ENCODE measurements at places on chromosomes 7 and 10. TPM values are rescaled to one million over a fixed set of nuclear protein-coding genes. Genes with fewer than 3 reads are reported as not detected.

DNA sequence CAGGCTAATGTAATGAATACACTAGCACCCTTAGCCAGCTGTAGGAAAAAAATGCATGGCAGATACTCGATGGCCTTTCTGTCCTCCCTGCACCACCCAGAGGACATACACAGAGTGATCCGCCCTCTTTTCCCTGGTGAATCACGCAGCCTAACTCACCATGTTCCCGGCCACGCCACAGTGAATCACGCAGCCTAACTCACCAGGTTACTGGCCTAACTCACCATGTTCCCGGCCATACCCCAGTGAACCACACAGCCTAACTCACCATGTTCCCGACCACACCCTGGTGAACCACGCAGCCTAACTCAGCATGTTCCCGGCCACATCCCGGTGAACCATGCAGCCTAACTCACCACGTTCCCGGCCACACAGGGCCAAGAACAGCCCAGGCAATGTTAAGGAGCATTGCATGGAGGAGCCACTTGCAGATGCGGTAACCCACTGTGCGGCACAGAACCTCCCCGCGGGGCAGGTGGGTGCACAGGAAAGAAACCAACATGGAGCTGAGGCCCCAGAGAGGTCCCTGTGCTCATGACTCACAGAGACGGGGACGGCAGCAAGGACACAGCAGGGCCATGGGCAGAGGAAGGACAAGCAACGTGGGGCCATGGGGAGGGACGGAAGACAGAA, 508.5 kb downstream of the DNAJB6 start:
- H3K36me3 ChIP-seq: no peaks in the 10 kb centered on the region
- H3K27me3 ChIP-seq: no peaks in the 10 kb centered on the region
- H3K27ac ChIP-seq: no peak overlapping the region
- no peaks in the 10 kb centered on the region for H3K4me1 ChIP-seq

DNA sequence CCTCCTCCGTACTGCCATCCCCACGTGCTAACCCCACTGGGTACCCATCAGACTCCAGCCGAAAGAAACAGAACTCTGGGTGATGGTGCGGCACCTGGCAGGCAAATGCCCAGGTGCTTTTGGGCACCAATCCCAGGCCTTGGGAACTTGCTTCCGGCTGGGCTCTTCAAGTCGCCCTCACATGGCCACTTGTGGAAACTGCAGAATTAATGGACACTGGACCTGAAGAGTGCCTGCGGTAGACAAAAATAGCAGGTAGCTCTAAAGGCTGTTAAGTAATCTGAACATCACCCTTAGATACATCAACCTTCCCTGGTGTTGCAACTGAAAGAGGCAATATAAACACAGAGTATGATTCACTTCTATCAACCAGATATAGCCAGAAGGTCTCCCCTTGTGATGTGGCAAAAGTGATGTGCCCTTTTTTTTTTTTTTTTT, 644.4 kb downstream of the GRM8 start:
- no peaks in the 10 kb centered on the region for H3K36me3 ChIP-seq
- no peak overlapping the region for H3K27ac ChIP-seq
- H3K27me3 ChIP-seq: no peaks in the 10 kb centered on the region
- H3K4me1 ChIP-seq: no peaks in the 10 kb centered on the region
- peak; percentile 47 for DNase-seq
- H3K4me3 ChIP-seq: no peak overlapping the region

- H3K4me3 ChIP-seq: no peak overlapping the region
- DNase-seq: peak; percentile 67
- no peak overlapping the region for H3K27ac ChIP-seq
- no peaks in the 10 kb centered on the region for H3K4me1 ChIP-seq
- H3K27me3 ChIP-seq: no peaks in the 10 kb centered on the region
These were observed 386.8 kb upstream of the POT1 start for GRCh38 chr7:125316466-125316865.

DNA sequence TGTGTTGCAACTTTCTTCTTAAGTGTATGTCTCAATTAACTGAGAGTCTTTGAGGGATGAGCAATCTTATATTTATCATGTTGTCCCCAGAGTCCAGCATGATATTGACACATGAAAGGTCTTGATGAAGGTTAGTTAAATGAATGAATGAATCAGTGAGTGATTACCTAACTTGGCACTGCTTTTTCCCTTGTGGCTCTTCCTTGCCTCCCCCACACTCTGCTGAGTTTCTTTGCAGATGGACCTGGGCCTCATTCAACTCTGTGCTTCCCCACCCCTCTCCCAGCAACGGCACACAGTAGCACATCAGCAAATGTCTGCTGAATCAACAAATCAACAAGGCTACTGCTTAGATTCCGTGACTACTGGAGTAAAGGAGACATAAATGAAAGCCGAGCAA, 235.1 kb upstream of the CXCL12 start:
- H3K4me1 ChIP-seq: no peaks in the 10 kb centered on the region
- H3K27me3 ChIP-seq: 0 out of 2 replicates have a peak, but pooled peaks cover 1% of the 10 kb centered on the region
- no peak overlapping the region for H3K4me3 ChIP-seq
- no peak for DNase-seq
- no peak overlapping the region for H3K27ac ChIP-seq

GRCh38 chr7:28020302-28020940, 160.2 kb downstream of the JAZF1 start:
- DNase-seq: peak; percentile 76
- peaks cover 3% of the 10 kb centered on the region for H3K4me1 ChIP-seq
- no peaks in the 10 kb centered on the region for H3K27me3 ChIP-seq
- H3K36me3 ChIP-seq: no peaks in the 10 kb centered on the region
- no peak overlapping the region for H3K27ac ChIP-seq

- H3K4me3 ChIP-seq: no peak overlapping the region
- no peaks in the 10 kb centered on the region for H3K36me3 ChIP-seq
- DNase-seq: no peak
- H3K4me1 ChIP-seq: peaks cover 40% of the 10 kb centered on the region
- H3K27me3 ChIP-seq: no peaks in the 10 kb centered on the region
- H3K27ac ChIP-seq: peak overlapping the region; percentile 9
These were observed 10.6 kb upstream of the SLC18A3 start for GRCh38 chr10:49599546-49599945.

DNA sequence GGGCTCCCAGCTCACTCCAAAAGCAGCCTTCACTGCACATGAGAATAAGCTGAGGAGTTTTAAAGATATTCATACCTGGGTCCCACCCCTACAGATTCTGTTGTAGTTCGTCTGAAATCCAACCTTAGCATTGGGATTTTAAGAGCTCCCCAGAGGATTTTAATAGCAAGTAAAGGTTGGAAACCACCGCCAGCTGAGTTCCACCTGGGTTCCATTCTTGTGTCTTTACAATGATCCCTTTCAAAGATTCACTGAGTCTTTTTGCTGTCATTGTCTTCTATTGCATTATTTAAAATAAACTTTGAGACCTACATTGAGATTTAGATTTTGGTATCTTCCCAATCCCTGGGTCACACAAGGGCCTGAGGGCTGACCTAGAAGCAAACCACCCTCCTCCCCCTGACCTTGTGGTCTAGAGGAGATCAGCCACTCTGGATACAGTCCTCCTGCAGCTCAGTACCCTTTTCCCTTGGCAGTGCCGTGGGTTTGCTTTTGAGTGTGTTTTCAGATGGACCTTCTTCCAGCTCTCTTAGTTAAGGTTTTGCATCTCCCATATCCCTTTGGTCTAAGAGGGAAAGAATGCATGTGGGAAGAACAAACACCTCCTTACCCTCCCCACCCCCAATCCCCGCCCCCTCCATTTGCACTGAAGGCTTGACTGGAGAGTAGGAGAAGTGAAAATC, 22.6 kb upstream of the SIRT1 start:
- H3K36me3 ChIP-seq: no peaks in the 10 kb centered on the region
- no peak overlapping the region for H3K27ac ChIP-seq
- H3K4me1 ChIP-seq: 0 out of 2 replicates have a peak, but pooled peaks cover 3% of the 10 kb centered on the region
- H3K4me3 ChIP-seq: no peak overlapping the region

DNA sequence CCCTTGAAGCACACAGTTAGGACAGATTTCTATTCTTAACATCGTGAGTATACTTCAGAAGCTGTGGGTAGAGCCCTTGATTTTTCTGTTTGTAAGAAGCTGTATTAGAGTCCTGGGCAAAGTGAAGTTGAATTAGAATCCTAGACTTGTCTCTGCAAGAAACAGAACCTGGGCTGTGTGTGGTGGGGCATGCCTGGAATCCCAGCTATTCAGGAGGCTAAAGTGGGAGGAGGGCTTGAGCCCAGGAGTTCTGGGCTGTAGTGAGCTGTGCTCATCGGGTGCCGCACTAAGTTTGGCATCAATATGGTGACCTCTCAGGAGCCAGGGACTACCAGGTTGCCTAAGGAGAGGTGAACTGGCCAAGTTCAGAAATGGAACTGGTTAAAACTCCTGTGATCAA, 183.4 kb downstream of the GNAI1 start:
- H3K4me1 ChIP-seq: peaks cover 3% of the 10 kb centered on the region
- no peaks in the 10 kb centered on the region for H3K27me3 ChIP-seq
- H3K4me3 ChIP-seq: no peak overlapping the region
- no peak for DNase-seq
- H3K27ac ChIP-seq: no peak overlapping the region
- no peaks in the 10 kb centered on the region for H3K36me3 ChIP-seq

- no peak for DNase-seq
- no peaks in the 10 kb centered on the region for H3K27me3 ChIP-seq
- H3K4me3 ChIP-seq: no peak overlapping the region
- no peak overlapping the region for H3K27ac ChIP-seq
- no peaks in the 10 kb centered on the region for H3K4me1 ChIP-seq
These were observed 77.3 kb upstream of the SAMD8 start for GRCh38 chr10:75034131-75034512.

GRCh38 chr7:41052736-41053135, 650.2 kb downstream of the INHBA start:
- H3K27ac ChIP-seq: no peak overlapping the region
- no peaks in the 10 kb centered on the region for H3K36me3 ChIP-seq
- no peaks in the 10 kb centered on the region for H3K4me1 ChIP-seq
- no peak for DNase-seq
- no peak overlapping the region for H3K4me3 ChIP-seq
- H3K27me3 ChIP-seq: no peaks in the 10 kb centered on the region

DNA sequence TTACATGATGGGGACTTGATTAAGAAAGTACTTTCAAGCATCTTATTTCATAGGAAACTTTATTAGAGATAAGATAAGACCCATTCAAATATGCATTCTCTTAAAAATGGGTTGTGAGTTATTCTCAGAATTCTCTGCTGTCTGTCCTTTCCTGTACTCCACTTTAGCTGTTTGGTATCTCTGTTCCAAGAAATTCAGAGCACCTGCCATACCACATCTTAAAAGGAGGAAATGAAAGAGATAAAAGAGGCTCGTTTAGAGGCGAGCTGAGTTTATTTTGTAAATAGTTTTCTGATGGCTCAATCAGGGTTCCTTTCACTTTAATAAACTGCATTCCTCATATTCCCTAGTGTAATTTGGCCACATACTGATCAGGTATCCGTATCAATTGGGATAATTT, 87.2 kb downstream of the MDFIC start:
- H3K27ac ChIP-seq: no peak overlapping the region
- 0 out of 2 replicates have a peak, but pooled peaks cover 4% of the 10 kb centered on the region for H3K4me1 ChIP-seq
- no peak for DNase-seq
- no peaks in the 10 kb centered on the region for H3K27me3 ChIP-seq
- H3K36me3 ChIP-seq: no peaks in the 10 kb centered on the region

DNA sequence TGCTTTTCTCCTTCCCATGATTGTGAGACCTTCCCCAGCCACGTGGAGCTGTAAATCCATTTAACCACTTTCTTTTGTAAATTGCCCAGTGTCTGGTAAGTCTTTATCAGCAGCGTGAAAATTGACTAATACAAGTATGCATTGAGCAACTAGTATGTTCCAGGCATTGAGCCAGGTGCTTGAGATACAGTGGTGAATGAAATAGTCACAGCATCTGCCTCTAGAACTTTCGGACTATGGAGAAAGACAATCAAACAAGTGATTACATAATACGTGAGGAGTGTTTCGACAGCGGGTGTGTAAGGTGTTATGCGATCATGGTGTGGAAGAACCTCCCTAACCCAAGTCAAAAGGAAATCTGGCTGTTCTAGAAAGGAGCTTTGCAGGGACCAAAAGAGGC, 21.6 kb upstream of the NUP205 start:
- H3K36me3 ChIP-seq: no peaks in the 10 kb centered on the region
- no peaks in the 10 kb centered on the region for H3K27me3 ChIP-seq
- DNase-seq: peak; percentile 13
- no peaks in the 10 kb centered on the region for H3K4me1 ChIP-seq
- no peak overlapping the region for H3K4me3 ChIP-seq

- DNase-seq: no peak
- H3K27me3 ChIP-seq: no peaks in the 10 kb centered on the region
- no peak overlapping the region for H3K4me3 ChIP-seq
- H3K27ac ChIP-seq: no peak overlapping the region
- H3K36me3 ChIP-seq: no peaks in the 10 kb centered on the region
These were observed 435.2 kb upstream of the AUTS2 start for GRCh38 chr7:69162931-69163670.

DNA sequence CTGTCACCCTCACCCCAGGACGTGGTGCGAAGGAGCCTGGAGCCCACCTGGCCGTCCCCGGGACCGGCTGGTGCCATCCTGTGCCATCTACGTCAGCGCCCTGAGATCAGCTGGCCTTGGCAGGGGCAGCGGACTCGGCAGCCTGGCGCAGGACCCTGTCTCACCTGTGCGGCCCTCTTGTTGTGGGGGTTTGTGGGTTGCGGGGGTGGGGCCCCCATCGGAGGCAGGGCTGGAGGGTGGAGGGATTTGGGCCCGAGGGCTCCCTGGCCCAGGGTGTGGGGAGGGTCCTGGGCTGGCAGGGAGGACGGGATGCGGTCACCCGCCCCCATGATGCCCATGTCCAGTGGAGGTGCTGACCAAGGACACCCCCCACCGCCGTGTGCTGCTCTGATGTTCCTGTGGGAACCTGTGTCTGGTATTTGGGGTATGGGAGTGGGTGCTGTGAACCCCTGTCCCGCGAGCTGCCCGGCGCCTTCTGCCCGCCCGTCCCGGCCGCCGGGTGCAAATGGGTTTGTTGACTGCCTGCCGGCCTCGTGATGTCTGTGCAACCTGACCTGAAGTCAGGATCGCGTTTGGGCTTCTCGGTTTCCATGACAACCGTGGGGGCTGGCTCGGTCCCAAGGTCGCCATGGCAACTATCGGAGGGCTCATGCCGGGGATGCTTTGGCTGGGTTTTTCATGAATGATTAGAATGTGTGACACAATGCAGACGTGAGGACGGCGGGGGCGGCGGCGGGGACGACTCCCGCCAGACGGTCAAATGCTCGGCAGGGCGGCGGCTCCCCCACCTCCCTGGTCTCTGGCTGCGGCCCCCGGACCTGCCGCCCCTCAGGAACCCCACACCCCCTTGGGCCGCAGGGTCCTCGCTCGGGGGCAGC, 7.3 kb downstream of the MAFK start:
- H3K27me3 ChIP-seq: no peaks in the 10 kb centered on the region
- H3K36me3 ChIP-seq: peaks cover 3% of the 10 kb centered on the region
- peak; percentile 52 for DNase-seq
- peaks cover 42% of the 10 kb centered on the region for H3K4me1 ChIP-seq
- peak overlapping the region; percentile 88 for H3K27ac ChIP-seq

Gene OR2A1
- not detected for total RNA-seq
